CD4-positive, alpha-beta T cell treated with Interferon alpha-2 for 1 hour (primary cell): ENCODE measurements at places on chromosomes 13 and 19.
A peak's percentile ranks its signal among the peaks of the same experiment; 100 is the strongest.

DNA sequence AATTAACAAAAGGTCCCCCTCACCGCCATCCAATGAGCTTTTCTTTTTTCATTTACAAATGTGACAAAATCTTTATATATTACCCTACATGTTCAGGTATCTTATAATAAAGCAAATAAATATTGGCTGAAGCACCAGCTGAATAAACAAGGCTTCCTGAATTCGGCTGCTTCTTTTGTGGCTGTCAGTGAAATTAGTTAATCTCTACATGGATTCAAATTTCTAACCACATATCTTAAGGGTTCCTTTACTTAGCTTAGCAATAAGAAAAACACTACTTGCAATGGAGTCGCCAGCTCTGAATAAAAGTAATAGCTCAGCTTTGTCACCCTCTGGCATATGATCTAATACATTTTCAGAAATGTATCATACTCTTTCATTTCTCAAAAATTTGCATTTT lies 104.3 kb downstream of the CCNA1 start:
- DNase-seq: no peak

DNA sequence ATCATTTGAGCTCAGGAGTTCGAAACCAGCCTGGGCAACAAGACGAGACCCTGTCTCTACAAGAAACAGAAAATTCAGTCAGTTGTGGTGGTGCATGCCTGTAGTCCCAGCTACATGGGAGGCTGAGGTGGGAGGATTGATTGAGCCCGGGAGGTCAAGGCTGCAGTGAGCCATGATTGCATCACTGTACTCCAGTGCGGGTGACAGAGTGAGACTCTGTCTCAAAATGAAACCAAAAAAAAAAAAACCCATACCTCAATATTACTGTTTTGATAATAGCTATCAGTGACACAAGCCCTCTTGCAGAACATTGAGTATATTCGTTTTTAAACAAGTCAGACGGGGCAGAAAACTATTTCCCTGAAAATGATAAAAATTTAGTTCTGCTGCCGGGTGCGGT lies 16.2 kb downstream of the ZNF791 start:
- no peak for DNase-seq

- peak; percentile 73 for DNase-seq
These were observed 674 bp downstream of the BRD4 start for GRCh38 chr19:15331419-15332310.

DNA sequence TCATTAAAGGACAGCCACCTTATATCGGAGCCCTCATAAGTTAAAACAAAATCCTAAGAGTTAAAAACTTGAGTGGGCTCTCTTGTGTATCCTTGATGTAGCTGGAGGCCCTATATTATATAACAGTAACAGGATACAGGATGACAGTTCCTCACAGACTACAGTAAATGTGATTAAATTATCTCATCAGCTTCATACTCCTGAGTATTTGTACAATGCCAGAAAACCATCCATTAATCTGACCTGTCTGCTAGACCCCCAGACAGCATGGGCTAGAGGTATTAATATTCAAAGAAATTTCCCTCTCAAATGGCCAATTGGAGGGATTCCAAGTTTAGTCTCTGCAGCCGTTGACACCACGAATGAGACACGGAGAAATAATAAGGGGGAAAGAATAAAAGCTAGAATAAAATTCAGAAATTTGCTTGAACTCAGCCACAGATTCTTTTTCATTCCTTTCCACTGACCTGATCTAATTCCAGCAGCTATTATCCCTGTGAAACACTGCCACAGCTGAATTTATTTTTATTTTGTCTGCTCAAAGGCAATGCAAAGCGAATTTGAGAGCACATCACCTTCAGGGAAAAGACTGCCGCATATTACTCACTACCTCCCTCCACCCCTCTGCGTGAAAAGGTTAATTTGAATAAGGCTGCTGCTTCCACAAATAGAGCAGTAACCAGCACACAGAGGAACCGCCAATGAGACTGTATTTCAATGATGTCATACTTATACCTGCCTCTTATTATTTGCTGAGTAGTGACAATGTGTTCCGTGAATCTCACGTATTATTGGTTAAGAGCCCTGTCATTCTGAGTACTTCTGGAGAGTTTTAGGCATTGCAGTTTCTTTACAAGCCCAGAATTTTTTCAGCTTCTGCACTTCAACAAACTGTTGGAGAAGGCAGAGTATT lies 155.9 kb upstream of the KLF12 start:
- DNase-seq: peak; percentile 75

DNA sequence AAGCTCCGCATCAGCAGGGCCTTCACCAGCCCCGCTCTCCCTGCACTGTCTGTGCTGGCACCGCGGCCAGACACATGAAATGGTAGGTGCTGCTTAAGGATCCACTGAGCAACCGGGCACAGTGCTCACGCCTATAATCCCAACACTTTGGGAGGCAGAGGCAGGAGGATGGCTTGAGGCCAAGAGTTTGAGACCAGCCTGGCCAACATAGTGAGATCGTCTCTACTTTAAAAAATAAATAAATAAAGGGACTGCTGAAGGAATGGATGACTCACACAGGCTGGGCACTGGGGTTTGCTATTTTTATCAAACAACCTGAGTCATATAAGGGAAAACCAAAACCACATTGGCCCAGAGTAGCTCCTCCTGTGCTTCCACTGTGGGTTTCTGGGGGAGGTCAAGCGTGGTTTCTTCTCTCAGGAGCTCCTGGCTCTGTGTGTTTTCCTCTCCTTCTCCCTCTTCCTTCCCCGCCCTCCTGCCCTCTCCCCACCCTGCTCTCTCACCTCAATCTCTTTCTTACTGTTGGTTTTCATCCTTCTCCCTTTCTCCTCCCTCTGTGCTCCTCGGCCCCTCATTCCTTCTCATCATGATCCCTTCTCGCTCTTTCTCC lies 21.3 kb downstream of the VRK3 start:
- DNase-seq: peak; percentile 23

GRCh38 chr13:95301968-95302393 lies 730 bp upstream of the ABCC4 start:
- no peak for DNase-seq
